Activated naive CD4-positive, alpha-beta T cell treated with anti-CD3 and anti-CD28 coated beads, Interleukin-2, amount 50 U/mL, for 16 hours (primary cell): ENCODE measurements at places on chromosomes 11 and 22.

GRCh38 chr22:50581031-50581949, 1.4 kb downstream of the CHKB start:
- DNase-seq, result no peak

DNA sequence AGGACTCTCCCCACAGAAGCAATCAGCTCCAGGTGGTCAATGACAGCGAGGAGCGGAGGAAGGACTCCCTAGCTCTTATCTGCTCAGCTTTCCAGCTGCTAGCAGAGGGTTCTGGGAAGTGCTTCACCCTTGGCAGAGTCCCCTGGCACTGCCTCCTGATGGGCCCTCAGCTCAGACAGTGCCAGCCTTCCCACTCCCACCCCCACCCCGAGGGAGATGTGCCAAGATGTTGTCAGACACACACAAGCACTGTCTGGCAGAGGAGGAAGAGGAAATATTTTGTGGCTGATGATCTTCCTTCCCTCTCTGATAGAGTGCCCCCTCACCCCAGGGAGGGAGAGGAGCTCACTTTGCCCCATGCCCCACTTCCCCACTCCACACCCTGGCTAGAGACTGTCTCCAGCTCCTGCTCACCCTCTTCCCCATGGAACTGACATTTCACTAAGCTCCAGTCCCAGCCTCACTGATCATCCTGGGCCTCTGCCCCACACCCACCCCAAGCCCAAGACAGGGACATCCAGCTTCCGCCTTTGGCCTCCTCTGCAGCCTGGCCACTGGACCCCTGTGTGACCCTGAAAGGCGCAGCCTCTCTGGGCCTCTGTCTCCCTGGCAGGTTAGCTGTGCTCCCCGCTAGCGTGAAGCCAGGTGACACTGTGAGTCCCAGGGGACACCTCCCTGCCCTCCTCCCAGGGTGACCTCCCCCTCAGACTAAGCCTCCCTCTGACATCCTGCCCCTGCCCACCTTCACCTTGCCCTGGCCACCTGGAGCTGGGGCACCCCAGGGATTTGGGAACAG, 44.5 kb downstream of the SLCO2B1 start:
- no peak for DNase-seq

DNA sequence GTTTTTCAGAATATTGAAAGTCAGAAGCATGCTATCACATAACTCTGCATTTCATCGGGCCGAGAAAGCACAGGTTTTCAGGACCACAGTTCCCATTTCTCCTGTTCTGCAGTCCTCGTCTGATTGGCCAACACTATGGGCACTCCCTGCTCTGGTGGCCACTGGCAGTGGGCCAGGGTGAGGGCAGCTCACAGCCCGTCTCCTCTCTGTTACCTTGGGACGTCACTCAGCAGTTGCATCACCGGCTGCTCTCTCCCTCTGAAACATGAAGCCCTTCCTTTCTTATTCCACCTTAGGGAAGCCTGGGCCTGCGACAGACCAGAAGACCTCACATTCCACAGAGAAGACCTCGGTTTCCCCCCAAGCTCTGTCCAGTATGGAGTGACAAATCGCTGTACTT, 11.4 kb upstream of the MICAL3 start:
- no peak for DNase-seq

DNA sequence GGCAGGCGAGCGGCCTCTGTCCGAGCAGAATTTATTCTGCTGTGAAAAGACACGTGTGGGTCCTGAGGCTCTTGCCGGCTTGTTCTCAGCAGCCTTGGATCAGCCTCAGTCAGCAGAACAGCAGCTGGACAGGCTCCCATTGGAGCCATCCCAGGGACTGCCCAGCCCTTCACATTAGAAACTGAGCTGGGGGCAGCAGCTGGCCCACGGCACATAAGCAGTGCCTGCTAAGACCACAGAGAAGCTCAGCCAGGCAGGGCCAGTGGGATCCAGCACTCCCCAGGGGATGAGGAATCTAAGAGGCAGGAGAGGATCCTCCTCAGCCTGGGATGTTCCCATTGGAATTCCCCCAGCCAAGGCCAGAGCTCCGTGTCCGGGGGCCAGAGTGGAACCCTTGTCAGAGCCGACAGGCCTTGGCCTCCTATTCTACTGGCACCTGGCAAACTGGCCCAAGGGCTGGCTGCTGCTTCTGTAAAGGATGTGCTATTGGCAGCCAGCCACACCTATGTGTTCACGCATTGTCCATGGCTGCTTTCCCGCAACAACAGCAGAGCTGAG, 18.2 kb downstream of the RTN4R start:
- no peak for DNase-seq

DNA sequence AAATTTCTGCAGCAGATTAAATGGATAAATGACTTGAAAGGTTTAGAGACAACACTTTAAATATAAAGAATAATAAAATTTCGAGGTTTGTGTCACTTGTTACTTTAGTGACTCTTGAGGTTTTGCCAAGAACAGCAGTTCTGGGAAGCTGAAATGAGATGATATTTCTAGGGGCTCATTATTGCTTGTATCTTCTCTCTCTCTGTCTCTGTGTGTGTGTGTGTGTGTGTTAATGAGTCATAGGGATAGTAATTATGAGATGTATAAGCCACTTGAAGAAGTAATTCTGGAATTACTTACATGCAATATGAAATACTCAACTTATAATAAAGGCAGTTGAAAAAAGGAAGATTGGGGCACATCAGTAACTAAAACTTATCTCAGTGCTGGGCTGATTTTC, 9.6 kb upstream of the OR10G7 start:
- no peak for DNase-seq

- no peak for DNase-seq
These were observed 53.1 kb downstream of the GALNT18 start for GRCh38 chr11:11568651-11569229.

DNA sequence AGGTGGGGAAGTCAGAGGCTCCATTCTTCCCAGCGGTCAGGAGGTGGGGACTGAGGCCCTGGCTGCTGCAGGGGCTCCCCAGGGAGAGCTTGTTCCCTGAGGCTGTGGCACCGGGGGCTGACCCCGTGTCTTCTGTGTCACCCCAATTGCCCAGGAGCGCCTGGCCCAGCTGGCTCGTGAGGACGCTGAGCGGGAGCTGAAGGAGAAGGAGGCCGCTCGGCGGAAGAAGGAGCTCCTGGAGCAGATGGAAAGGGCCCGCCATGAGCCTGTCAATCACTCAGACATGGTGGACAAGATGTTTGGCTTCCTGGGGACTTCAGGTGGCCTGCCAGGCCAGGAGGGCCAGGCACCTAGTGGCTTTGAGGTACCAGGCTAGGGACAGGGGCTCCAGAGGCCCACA, 53.2 kb downstream of the MYO7A start:
- no peak for DNase-seq

GRCh38 chr22:50469377-50470305, 5.2 kb downstream of the SBF1 start:
- DNase-seq, result peak; percentile 88

- DNase-seq, result peak; percentile 3
These were observed 15.5 kb downstream of the C1QTNF6 start for GRCh38 chr22:37172266-37173245.

GRCh38 chr11:33723238-33723881, 12.9 kb downstream of the CD59 start:
- DNase-seq, result no peak

GRCh38 chr11:12013781-12014180, 5.4 kb upstream of the DKK3 start:
- DNase-seq, result no peak

- peak; percentile 76 for DNase-seq
These were observed 2.1 kb upstream of the CPT1A start for GRCh38 chr11:68843703-68844312.

DNA sequence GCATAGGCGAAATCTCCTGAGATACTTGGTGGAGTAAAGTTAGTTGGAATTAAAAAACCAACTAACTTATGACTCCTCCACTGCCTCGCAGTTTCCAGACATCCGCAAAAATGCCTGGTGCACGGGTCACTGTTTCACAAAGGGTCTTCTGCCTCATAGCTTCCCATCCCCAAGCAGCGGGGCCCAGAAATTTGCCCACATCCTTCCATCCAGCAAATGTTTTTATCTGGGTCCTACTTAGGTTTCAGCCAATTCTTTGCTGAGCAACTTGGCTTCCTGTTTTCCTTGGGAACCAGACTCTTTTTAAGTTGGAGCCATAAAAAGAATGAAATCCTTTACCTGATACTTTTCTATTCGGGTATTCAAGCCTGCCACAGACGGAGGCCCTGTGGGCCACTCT, 36.2 kb downstream of the FZD4 start:
- DNase-seq, result no peak

GRCh38 chr11:105152560-105152959, 13.0 kb upstream of the CARD18 start:
- no peak for DNase-seq

- DNase-seq, result no peak
These were observed 270.9 kb downstream of the TTC28 start for GRCh38 chr22:28408709-28409108.

- DNase-seq, result no peak
These were observed 5.5 kb downstream of the ADM start for GRCh38 chr11:10310301-10310841.

DNA sequence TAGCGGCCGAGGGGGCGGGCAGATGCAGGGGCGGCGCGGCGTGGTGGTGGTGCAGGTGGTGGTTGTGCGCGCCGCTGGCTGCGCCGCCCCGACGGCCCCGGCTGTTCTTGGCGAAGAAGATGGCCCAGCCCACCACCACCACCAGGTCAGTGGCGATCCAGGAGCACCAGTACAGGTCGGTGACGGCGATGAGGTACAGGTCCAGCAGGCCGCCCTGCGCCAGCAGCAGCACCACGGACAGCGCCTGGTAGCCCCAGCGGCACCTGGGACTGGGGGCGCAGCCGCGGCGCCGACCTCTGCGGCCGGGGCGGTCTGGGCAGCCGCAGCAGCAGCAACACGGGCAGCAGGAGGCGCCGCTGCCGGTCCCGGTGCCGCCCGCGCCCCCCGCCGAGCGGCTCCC, 879 bp downstream of the TMEM121B start:
- peak; percentile 60 for DNase-seq

GRCh38 chr22:33036881-33037280, 21.3 kb downstream of the SYN3 start:
- DNase-seq, result no peak

DNA sequence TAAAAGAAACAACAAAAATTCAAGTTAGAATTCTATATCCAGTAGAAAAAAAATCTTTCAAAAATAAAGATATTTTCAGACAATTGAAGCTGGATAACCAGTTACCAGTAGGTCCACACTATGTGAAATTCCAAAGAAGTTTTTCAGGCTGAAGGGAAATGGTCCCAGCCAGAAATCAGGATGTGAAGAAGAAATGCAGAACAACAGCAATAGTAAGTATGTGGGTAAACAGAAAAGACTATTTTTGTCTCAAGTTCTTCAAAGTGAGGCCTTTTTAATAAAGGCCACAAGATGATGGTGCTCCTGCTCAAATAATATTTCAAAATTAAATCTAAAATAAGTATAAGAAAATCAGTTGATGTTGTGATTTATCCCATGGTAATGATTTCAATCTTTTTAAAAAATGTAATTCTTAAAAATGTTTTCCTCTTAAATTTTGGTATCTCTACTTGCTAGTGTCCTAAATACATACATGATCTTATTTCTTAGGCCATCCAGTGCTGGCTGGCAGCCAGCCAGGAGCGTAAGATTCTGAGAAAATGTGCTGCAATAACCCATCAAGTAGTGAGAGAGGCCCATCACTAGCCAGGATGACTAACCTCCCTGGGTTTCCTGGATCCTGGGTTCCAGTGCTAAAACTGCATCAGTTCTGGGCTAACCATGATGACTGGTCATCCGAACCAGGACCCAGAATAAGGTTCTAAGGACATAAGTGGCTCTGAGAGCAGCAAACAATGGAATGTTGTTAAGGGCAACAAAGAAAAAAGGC, 15.6 kb upstream of the UCP3 start:
- DNase-seq, result no peak

- DNase-seq, result no peak
These were observed 10.4 kb upstream of the EMID1 start for GRCh38 chr22:29195118-29195963.

DNA sequence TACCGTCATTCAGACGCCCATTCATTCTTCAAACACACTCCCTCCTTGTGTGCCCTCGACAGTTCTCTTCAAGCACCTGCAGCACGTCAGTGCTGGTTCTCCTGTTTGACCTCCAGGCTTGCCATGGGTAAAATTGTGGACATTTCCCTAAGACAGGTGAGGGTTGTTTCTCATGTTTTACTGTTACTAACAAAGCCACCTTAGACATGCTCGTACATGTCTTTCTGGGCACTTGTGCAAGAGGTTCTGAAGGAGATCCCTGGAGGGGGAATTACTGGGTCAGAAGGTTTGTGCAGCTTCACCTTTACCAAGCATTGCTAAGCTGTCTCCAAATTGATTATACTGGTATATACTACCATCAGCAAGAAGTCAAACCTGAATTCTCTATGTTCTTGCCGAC, 189.7 kb upstream of the TMEM45B start:
- DNase-seq, result no peak
